ENCODE measurements at places on chromosomes 4 and X.

- no peak for DNase-seq
Measured at GRCh38 chrX:20263474-20263873, 3.2 kb downstream of the RPS6KA3 start.

DNA sequence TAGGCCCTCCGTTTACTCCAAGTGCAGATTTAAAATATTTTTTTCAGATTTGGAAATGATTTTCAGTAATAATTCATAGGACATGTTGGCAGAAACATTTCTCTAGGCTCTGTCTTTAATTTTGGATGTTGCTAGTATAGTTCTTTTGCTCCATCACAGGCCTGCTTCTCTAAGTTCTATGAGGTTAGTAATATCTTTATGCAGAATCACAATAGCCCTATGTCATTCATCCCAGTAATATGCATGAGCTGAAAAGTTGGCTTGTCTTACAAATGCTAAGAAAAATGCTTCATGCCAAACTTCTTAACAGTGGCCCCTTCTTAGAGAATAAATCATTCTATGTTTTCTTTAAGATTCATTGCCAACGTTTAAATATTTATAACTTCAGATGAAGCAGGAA lies 148.3 kb upstream of the TLL1 start:
- DNase-seq: no peak

DNA sequence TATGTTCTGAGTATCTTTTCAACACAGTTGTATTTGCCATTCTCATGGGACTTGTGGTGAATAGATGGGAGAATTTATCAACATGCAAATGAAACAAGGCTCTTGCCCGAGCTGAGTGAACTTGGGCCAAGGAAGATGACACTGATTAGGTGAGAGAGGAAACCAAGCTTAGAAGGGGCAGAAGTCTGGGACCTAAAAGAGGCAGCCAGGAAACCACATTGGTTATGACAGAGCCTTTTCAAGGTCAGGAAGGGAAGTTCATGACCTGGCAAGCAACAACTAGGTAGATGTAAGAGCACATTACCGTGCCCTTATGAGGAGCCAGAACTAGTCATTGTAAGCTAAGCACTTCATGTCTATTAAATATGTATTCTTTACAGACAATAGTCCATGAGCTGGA lies 590.3 kb downstream of the PACRGL start:
- no peak for DNase-seq

DNA sequence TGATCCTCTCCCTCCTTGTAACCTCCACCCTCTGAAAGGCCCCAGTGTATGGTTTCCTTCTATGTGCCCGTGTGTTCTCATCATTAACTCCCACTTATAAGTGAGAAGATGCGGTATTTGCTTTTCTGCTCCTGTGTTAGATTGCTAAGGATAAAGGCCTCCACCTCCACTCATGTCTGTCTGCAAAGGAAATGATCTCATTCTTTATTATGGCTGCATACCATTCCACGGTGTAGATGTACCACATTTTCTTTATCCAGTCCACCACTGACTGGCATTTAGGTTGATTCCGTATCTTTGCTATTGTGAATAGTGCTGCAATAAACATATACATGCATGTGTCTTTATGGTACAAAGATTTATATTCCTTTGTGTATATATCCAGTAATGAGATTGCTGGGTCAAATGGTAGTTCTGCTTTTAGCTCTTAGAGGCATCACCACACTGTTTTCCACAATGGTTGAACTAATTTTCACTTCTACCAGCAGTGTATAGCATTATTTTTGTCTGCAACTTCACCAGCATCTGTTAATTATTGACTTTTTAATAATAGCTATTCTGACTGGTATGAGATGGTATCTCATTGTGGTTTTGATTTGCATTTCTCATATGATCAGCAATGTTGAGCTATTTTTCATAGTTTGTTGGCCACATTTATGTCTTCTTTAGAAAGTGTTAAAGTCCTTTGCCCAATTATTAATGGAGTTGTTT lies 1030.9 kb downstream of the FSTL5 start:
- DNase-seq: no peak

- DNase-seq: no peak
Measured at GRCh38 chr4:91990726-91991125, 313.0 kb upstream of the GRID2 start.

- no peak for DNase-seq
Measured at GRCh38 chrX:21662761-21663160, 4.6 kb upstream of the KLHL34 start.

DNA sequence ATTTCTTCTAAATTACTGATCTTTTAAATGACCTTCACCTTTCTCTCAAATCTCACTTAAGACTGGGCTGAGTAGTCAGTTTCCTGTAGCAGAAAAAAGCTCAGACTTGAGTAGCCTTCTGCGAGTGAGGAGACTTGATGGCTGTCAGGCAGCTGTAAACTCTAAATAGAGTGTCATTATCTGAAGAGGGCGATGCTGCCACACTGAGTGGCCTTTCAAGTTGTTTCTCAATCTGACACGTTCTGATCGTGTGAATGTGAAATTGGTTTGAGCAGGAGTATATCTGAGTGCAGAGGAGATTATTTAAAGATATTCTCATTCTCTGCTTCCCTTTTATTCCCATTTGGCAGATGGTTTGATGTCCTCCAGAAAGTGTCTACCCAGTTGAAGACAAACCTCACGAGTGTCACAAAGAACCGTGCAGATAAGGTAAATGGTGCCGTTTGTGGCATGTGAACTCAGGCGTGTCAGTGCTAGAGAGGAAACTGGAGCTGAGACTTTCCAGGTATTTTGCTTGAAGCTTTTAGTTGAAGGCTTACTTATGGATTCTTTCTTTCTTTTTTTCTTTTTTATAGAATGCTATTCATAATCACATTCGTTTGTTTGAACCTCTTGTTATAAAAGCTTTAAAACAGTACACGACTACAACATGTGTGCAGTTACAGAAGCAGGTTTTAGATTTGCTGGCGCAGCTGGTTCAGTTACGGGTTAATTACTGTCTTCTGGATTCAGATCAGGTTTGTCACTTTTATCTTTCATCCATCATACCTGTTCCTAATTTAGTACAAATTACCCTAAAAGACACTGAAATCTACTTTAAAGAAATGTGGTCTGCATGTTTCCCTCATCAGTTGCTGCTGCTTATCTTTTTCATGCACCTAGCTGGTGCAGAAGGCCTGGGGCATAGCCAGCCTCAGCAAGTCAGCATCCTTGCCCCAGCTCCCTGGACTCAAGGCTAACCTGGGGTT lies 74.3 kb upstream of the MSANTD1 start:
- no peak for DNase-seq

DNA sequence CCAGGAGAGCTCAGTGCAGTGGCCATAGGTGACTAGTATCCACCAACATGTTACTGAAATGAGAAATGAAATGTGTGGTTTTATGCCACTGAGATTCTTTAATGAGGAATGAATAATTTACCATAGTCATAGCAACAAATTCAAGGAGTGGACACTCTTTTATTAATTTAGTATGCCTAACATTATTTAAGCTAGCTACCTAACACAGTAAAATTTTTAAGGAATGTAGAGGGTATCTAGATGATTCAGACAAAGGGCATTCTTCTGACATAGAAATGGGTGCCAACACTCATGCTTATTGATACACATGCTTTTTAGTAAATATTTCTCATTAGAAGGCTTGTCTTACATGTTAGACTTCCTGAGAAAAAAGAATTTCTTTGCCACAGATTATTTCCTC lies 33.3 kb upstream of the SULT1B1 start:
- DNase-seq: no peak

DNA sequence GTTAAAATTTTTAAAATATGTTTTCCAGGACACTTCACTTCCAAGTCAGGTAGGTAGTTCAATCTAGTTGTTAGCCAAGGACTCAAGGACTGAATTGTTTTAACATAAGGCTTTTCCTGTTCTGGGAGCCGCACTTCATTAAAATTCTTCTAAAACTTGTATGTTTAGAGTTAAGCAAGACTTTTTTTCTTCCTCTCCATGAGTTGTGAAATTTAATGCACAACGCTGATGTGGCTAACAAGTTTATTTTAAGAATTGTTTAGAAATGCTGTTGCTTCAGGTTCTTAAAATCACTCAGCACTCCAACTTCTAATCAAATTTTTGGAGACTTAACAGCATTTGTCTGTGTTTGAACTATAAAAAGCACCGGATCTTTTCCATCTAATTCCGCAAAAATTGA lies 49.7 kb downstream of the XIAP start:
- DNase-seq: no peak

Measured in activated CD8-positive, alpha-beta memory T cell treated with anti-CD3 and anti-CD28 coated beads for 1 hour (primary cell).